ENCODE measurements at places on chromosomes 1 and 21. TPM values are rescaled to one million over a fixed set of nuclear protein-coding genes. Genes with fewer than 3 reads are reported as not detected.
A peak's percentile ranks its signal among the peaks of the same experiment; 100 is the strongest.

ARMH1 gene
- total RNA-seq = 11.4 TPM

LHX8 gene
- total RNA-seq = not detected

C1orf210 gene
- total RNA-seq = not detected

HSPB7 gene
- not detected for total RNA-seq

ENTREP3 gene
- total RNA-seq = 15.2 TPM

SLC66A1 gene
- 26.4 TPM for total RNA-seq

KRTAP10-9 gene
- total RNA-seq = not detected

- H3K4me3 ChIP-seq = no peak overlapping the region
- H3K27ac ChIP-seq = no peak overlapping the region
- H3K4me1 ChIP-seq = peaks cover 47% of the 10 kb centered on the region
- H3K36me3 ChIP-seq = no peaks in the 10 kb centered on the region
- no peak for DNase-seq
Observed at GRCh38 chr1:27372022-27372807, 2.4 kb downstream of the FCN3 start.

DNA sequence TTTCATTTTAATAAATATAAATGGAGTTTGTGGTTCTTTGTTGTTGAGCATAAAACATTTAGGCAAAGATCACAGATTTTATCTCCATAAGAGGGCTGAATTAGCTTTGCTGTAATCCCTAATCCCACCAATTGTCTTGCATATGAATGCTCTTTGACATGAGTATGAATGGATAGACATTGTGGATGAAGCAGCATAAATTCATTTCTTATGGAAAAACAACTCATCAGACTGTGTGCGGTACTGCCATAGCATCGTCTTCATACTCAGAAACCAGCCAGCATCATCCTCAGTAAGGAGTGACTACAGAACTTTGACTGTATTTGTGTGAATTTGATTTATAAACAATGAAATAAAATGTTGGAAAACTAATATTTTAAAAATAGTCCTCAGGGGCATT is 19.6 kb downstream of the SON start:
- H3K27ac ChIP-seq = no peak overlapping the region
- peaks cover 74% of the 10 kb centered on the region for H3K36me3 ChIP-seq
- no peak overlapping the region for H3K4me3 ChIP-seq
- H3K27me3 ChIP-seq = no peaks in the 10 kb centered on the region
- no peaks in the 10 kb centered on the region for H3K4me1 ChIP-seq

GRCh38 chr1:84385347-84385746 is 12.9 kb upstream of the DNASE2B start:
- no peaks in the 10 kb centered on the region for H3K36me3 ChIP-seq
- H3K4me3 ChIP-seq = no peak overlapping the region
- no peaks in the 10 kb centered on the region for H3K4me1 ChIP-seq
- H3K27ac ChIP-seq = no peak overlapping the region
- no peak for DNase-seq

- no peaks in the 10 kb centered on the region for H3K27me3 ChIP-seq
- H3K36me3 ChIP-seq = no peaks in the 10 kb centered on the region
- DNase-seq = no peak
- no peak overlapping the region for H3K4me3 ChIP-seq
- no peak overlapping the region for H3K27ac ChIP-seq
Observed at GRCh38 chr1:15033264-15033663, 120.3 kb upstream of the TMEM51 start.

GRCh38 chr1:234772345-234773147 is 162.6 kb upstream of the IRF2BP2 start:
- no peaks in the 10 kb centered on the region for H3K27me3 ChIP-seq
- H3K36me3 ChIP-seq = no peaks in the 10 kb centered on the region
- H3K4me3 ChIP-seq = peak overlapping the region; percentile 33
- peaks cover 29% of the 10 kb centered on the region for H3K4me1 ChIP-seq
- H3K27ac ChIP-seq = peak overlapping the region; percentile 90
- DNase-seq = peak; percentile 83

DNA sequence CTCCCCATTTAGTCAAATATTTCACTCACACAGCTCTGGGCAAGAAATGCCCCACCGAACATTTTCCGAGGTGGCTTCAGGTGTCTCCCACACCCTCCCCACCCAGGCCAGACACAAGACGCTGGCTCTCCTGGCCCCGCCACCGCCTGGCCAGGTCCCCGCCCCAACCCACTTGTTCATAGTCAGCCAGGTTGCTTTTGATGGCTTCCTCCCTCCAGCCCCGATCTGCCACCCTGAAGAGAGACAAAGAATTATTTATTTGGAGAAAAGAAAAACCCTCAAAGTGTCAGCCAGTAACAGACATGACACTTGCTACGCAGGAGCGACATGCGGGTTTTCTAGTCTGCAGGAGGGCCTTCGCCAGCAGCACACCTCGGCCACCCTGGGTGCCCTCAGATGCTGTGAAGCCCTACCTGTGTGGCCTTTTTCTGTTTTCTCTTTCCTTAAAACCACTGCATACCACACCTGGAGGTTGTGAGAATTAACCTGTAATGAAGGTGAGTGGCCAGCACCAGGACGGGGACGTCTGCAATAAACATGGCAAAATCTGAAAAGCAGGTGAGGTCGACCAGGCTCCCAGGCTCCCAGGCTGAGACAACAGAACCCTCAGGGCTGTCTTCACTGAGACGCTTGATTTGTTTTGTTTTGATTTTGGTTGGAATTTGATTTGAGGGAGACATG is 27.2 kb downstream of the SSBP3 start:
- no peak overlapping the region for H3K4me3 ChIP-seq
- no peaks in the 10 kb centered on the region for H3K36me3 ChIP-seq
- no peaks in the 10 kb centered on the region for H3K27me3 ChIP-seq
- DNase-seq = no peak

- H3K36me3 ChIP-seq = peaks cover 29% of the 10 kb centered on the region
- no peak for DNase-seq
- H3K27me3 ChIP-seq = no peaks in the 10 kb centered on the region
- H3K27ac ChIP-seq = peak overlapping the region; percentile 48
- no peak overlapping the region for H3K4me3 ChIP-seq
Observed at GRCh38 chr1:155012026-155012546, 9.5 kb downstream of the ZBTB7B start.

DNA sequence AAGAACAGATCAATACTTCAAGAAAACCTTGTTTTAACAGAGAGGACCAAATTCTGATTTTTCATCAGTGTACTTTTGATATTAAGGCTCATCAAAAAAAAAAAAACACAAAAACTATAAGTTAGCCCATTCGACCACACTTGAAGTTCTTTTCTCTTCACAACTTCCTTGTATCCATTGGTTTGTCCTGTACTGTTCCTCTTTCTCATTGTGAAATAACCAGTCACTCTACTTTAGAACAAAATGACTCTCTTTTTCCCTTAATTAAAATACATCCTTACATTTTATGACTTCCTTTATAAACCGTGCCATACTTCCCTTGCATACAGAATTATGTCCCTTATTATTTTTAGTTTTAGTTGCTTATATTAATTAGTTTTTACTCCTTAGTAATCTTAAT is 8.4 kb downstream of the QSOX1 start:
- H3K36me3 ChIP-seq = no peaks in the 10 kb centered on the region
- no peak overlapping the region for H3K27ac ChIP-seq
- no peaks in the 10 kb centered on the region for H3K27me3 ChIP-seq
- no peaks in the 10 kb centered on the region for H3K4me1 ChIP-seq
- no peak overlapping the region for H3K4me3 ChIP-seq

GRCh38 chr1:202745323-202745888 is 35.2 kb upstream of the SYT2 start:
- H3K36me3 ChIP-seq = peaks cover 59% of the 10 kb centered on the region
- no peaks in the 10 kb centered on the region for H3K4me1 ChIP-seq
- H3K4me3 ChIP-seq = no peak overlapping the region
- H3K27me3 ChIP-seq = no peaks in the 10 kb centered on the region
- DNase-seq = no peak

DNA sequence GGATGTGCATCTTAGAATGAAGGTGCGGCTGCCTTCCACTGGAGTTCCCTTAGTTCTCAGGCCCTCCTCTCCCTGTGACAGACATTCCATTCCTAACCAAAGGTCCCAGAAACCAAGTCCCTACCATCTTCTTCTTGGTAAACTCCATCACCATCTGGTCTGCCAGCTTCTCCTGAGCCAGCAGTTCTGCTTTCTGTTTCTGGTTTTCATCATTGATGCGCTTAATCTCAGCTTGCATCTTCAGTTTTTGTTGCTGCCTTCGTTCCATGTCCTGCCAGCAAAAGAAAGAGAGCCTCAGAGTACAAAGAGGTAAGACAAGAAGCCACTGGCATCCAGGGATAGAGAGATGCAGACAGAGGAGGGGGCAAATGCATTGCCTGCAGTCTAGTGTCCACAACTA is 18.0 kb upstream of the VSIG8 start:
- H3K4me3 ChIP-seq = no peak overlapping the region
- no peak overlapping the region for H3K27ac ChIP-seq
- DNase-seq = no peak
- H3K4me1 ChIP-seq = no peaks in the 10 kb centered on the region
- no peaks in the 10 kb centered on the region for H3K27me3 ChIP-seq

DNA sequence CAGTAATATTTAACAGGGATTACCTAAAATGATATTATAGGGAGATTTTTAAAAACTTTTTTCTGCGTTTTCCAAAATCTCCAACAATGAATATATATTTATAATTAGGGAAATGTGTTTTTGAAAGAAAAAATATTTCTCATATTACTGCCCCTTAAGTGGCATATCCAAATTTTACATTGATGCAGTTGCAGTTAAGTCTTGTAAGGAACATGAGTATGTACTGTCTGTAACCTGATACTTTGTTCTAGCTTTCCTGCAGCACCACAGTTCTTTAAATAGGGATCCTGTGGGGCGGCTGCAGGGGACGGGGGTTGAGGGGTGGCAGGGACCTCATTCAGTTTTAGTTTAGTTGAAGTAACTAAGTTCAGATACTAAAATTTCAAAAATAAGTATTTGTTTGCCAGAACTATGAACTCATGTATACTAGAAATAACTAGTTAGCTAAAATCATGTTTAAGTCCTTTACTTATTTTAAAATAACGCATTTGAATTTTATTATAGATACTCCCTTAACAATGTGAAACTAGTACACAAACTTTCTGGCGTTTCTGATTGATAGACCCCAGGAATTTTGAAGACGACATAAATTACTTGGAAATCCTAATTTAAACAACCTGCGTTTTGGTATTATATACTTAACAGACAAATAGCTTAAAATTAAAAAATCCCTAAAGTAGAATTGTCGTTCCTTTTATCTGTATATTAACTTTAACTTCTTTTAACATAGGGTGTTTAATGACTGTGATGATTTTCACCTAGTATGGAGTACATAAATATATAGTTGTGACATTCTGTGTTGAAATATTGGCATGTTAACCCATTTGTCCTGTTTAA is 639 bp upstream of the DNAJB4 start:
- H3K36me3 ChIP-seq = no peaks in the 10 kb centered on the region
- H3K4me3 ChIP-seq = peak overlapping the region; percentile 95
- H3K4me1 ChIP-seq = no peaks in the 10 kb centered on the region
- H3K27ac ChIP-seq = peak overlapping the region; percentile 98
- H3K27me3 ChIP-seq = no peaks in the 10 kb centered on the region
- DNase-seq = no peak

DNA sequence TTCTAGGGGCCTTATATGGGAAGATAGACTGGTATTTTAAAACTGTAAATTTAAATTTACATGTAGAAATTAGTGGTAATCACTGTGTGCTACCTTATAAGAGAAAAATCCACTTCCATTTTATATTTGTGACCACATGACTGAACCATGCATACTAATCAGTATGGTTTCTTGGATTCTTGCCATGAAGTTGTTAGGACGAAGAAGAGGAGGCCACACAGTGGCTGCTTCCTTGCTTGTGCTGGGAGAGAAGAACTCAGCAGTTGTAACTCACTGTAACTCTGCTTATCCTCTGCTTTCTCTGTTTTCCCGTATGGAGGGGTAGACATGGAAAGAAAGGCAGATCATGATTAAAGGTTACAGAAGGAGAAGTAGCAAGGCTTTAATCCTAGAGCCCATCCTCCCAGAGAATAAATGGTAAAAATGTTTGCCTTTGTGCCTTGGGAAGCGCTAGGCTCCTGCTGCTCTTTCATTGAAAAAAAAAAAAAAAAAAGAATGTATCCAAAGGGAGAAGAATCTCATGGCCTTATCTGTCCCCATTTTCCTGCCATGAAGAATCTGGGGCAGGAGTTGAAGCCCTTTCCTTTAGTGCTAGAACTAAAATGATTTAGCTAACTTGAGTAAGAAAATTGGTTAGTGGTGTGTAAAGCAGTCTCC is 32.4 kb downstream of the KCTD3 start:
- H3K4me1 ChIP-seq = no peaks in the 10 kb centered on the region
- no peak for DNase-seq
- H3K4me3 ChIP-seq = no peak overlapping the region
- no peaks in the 10 kb centered on the region for H3K27me3 ChIP-seq
- no peaks in the 10 kb centered on the region for H3K36me3 ChIP-seq

GRCh38 chr1:96554364-96554763 is 167.2 kb upstream of the PTBP2 start:
- no peak overlapping the region for H3K4me3 ChIP-seq
- H3K27ac ChIP-seq = no peak overlapping the region
- H3K27me3 ChIP-seq = no peaks in the 10 kb centered on the region
- DNase-seq = no peak
- H3K4me1 ChIP-seq = no peaks in the 10 kb centered on the region

DNA sequence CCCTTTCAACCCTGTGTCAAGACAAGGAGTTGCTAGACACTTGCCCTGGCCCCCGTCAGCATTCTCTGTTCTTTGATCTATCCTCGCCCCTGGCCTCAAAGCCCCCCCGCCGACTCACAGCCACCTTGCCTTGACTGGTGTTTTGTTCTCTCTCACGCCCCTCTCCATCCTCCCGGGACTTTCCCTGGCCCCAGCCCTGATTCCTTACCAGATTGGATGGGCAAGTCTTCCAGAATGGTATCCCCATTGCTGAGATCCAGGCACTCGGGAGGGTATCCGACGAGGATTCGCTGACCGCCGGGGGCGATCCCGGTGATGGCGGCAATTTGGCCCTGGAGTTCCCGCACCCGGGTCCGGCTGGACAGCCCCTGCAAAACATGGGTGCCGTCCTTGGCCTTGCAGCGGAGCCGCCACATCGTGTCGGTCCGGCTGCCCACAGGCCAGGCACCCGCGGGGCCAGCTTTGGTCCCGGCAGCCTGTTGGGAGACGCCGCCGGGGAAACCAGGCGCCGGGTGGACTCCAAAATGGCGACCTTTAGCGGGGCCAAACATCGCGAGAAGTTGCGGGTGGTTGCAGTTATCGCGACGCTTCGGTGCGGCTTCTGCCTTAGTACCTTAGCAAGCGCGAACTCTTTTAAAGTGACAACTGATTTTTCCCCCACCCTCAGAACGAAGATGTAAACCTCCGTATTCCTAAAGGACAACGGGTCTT is 373 bp downstream of the YOD1 start:
- no peaks in the 10 kb centered on the region for H3K27me3 ChIP-seq
- H3K4me1 ChIP-seq = peaks cover 39% of the 10 kb centered on the region
- H3K4me3 ChIP-seq = peak overlapping the region; percentile 92
- DNase-seq = peak; percentile 93
